Body of pancreas (tissue), 4 donors: ENCODE measurements at places on chromosomes 5 and 9. TPM values are rescaled to one million over a fixed set of nuclear protein-coding genes. Genes with fewer than 3 reads are reported as not detected.

DNA sequence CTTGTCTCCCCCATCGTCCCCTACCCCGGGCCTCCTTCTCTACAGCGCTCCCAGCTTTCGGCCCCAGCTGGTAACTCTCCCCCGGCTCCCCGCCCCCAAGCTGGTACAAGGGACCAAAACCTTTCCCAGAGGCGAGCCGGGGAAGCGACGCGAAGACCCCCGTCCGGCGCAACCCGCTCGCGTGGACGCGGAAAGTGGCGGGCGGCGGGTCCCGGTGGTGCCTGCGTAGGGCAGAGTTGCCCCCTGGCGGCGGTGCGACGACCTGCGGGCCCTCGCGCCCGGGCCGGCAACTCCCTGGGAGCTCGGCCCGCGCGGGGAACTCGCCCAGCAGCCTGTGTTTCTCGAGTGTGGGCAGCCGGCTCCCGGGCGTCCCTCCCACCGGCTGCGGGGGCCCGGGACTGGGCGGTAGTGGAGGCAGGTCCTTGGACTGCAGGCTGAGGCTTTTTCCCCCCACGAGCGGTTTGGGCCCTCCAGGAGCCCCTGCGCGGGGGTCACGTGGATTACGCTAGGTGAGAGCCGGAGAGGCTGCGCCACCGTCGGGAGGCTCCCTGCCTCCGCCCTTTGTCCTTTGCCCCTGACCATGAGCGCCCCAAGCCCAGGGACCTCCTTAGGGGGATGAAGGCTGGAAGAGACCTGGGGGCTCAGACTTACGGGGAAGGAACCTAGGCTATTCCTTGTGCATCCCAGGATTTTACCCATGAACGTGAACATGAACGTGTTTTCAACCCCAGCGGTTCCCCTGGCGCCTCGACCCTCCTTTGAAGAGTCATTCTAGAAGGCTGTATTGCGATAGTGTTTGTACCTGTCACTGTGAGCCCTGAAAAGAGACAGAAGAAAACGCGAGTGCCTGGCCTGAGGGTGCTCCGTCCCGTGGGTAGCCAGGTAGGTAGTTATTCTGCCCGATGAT lies 2.9 kb upstream of the FOXD1 start:
- DNase-seq = peak; percentile 64

DNA sequence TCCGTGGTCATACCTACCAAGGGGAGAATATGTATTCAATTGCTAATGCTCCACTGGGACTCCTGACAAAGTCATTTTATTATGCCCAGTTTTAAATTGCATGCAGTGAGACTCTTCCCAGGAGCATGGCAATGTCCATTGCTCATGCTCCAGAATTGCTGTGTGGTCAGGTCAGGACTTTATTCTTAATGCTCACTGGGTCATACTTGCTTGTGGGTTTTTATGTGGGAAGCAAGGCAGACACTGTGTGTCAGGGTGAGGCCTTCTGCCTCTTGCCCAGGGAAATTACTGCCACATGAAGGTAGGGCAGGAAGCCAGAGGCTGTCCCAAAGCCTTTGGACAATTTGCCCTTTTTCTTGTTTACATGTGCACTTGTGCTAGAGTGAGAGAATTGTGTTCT lies 164.6 kb upstream of the MEF2C start:
- DNase-seq = no peak

DNA sequence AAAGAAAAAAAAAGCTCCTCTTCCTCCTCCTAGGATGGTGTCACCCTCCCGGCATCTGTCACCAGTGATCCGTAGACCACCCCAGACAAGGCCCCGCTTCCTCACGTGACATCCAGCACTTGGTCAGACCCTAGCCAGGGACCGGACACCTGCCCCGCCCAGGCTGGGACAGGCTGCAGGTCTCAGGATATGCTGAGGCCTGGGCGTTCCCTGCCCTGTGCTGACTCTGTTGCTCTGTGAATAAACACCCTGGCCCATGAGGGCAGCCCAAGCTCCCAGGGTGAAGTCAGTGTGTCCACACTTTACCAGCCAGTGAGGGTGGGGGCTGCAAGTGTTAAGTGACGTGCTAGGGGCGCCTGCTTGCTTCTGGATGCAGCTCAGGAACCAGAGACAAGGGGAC lies 5.6 kb downstream of the EDF1 start:
- DNase-seq = no peak

- no peak for DNase-seq
Measured at GRCh38 chr9:109088221-109088620, 31.5 kb downstream of the TMEM245 start.

- no peak for DNase-seq
Measured at GRCh38 chr5:142114687-142115086, 6.1 kb downstream of the NDFIP1 start.

DNA sequence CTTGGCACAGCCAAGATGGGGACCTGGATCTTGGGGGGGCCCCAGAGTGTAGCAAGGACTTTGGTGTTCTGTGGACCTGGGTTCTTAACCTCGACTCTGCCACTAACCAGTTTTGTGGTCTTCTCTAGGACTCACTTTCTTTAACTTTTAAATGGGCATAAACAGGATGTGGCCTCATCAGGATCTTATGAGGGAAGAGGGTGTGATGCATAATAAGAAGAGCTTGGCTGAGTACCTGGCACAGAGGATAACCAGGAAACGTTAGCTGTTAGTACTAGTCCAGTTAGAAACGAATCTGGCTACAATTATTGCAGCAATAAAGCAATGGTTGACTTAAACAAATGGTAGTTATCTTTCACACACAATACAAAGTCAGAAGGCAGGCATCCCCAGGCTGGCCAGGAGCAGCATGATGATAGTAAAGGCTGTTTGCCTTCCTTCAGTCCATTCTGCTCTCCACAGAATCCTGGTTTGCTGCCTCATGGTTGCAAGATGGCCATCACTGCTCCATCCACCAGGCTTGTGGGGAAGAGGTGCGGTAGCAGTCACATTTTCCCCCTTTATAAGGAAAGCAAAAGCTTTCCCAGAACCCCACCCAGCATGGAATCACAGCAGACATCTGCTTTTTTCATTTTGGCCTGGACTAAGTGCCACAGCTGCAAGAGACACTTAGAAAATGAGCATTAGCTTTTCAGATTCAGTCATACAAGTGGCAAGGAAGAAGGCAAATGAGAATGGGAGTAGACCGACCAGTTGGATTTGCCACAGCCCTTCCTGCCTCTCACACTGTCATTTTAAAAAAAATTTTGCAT lies 225.0 kb downstream of the AOPEP start:
- no peak for DNase-seq

GRCh38 chr5:142109331-142110045 lies 909 bp downstream of the NDFIP1 start:
- peak; percentile 14 for DNase-seq

GRCh38 chr9:16125629-16126028 lies 572.8 kb downstream of the CCDC171 start:
- DNase-seq = no peak

DNA sequence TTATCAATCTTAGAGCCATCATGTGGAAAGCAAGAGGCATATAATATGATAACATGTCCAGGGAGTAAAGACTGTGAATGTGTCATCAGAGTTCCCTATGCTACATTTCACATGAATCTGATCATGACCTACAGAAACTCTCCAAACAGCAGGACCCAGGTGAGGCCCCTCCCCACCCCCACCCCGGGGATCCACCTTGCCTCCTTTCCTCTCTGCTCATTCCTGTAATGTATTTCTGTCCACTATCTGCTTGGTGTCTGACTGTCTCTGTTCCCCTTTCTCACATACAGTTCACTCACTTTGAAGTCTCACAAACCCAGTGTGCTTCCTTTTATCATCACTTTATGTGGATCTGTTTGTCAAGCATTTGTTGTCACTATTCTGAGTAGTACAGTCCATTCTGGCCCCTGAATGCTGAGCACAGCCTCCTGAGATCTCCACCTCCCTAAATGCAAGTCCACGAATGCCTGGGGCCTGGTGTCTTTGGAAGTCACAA lies 76.4 kb upstream of the SMARCA2 start:
- DNase-seq = no peak

GRCh38 chr9:125407974-125408900 lies 146.6 kb downstream of the GAPVD1 start:
- peak; percentile 75 for DNase-seq

DNA sequence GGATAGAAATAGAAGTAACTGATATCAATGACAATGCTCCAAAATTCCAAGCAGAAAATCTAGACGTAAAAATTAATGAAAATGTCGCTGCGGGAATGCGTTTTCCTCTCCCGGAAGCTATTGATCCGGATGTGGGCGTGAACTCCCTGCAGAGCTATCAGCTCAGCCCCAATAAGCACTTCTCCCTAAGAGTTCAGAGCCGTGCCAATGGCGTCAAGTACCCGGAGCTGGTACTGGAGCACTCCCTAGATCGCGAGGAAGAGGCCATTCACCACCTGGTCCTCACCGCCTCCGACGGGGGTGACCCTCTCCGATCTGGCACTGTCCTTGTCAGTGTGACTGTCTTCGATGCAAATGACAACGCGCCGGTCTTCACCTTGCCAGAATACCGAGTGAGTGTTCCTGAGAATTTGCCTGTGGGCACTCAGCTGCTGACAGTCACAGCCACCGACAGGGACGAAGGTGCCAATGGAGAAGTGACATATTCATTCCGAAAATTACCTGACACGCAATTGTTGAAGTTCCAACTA lies 818 bp downstream of the PCDHGA10 start:
- DNase-seq = no peak

DNA sequence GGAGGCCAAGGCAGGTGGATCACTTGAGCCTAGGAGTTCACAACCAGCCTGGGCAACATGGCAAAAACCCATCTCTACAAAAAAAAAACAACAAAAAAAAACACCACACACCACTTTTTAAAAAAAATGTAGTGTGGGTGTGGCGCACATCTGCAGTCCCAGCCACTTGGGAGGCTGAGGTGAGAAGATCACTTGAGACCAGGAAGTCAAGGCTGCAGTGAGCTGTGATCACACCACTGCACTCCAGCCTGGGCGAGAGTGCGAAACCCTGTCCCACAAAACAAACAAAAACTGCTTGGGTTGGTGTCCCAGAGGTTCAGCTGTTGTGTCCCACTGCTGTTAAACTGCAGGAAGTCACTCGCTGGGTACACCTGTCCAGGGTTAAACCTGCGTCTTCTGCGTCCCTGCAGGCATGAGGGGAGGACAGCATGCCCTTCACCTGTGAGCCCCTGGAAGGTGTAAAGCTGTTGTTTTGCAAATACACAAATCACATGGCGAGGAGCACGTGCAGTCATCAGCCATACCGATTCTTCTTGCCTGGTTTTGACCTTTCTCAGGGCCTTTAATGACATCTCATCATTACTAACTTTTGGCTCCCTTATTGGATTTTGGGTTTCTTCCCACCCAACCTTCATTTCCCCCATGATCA lies 29.3 kb upstream of the CLPTM1L start:
- DNase-seq = no peak

DNA sequence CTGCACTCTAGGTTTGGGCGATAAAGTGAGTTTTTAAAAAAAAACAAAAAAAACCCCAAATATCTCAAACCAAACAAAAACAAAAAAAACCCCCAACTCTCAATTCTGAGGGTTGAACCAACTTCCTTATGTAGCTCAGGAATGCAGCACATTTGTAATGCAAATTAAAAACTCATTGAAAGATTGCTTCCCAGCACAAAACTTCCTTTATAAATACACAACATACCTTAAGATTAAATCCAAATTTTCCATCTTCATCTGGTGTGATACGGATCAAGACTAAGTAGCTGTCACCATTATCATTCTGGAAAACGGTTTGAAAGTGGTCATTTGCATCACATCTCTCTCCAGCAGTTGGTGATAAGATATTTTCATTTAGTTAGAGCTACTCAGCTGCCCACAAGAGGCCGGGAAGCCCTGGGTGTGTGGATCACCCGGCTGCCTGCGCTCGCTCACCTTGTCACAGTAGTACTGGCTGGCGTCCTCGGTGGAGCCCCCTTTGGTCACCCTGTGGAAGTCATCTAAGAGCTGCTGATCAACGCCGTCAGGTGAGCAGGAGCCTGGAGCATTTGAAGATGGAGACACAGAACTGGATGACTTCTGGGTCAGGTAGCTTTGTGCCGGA lies 88.2 kb downstream of the PTPN3 start:
- DNase-seq = no peak

- DNase-seq = no peak
Measured at GRCh38 chr9:13436591-13436990, 157.1 kb upstream of the MPDZ start.

- no peak for DNase-seq
Measured at GRCh38 chr5:109829331-109829730, 139.6 kb downstream of the MAN2A1 start.

GRCh38 chr9:27129221-27129620 lies 20.2 kb downstream of the TEK start:
- DNase-seq = no peak

The GRIA1 gene
- total RNA-seq = 2.6 TPM

The PCDHGA11 gene
- 6.9 TPM for total RNA-seq

The DAB2IP gene
- total RNA-seq = 25.2 TPM

The IQGAP2 gene
- total RNA-seq = 41.2 TPM

The ADAMTS2 gene
- total RNA-seq = 9.1 TPM

The TAF1L gene
- not detected for total RNA-seq

The ORM2 gene
- total RNA-seq = not detected

The ARID3C gene
- not detected for total RNA-seq

The TMEM252 gene
- total RNA-seq = not detected

The INSL4 gene
- not detected for total RNA-seq
